ENCODE measurements at places on chromosomes 5 and 9.

GRCh38 chr5:39604491-39604890 is 179.7 kb upstream of the DAB2 start:
- no peak for DNase-seq

- DNase-seq, result no peak
Measured at GRCh38 chr9:136154943-136155342, 36.3 kb upstream of the TMEM250 start.

DNA sequence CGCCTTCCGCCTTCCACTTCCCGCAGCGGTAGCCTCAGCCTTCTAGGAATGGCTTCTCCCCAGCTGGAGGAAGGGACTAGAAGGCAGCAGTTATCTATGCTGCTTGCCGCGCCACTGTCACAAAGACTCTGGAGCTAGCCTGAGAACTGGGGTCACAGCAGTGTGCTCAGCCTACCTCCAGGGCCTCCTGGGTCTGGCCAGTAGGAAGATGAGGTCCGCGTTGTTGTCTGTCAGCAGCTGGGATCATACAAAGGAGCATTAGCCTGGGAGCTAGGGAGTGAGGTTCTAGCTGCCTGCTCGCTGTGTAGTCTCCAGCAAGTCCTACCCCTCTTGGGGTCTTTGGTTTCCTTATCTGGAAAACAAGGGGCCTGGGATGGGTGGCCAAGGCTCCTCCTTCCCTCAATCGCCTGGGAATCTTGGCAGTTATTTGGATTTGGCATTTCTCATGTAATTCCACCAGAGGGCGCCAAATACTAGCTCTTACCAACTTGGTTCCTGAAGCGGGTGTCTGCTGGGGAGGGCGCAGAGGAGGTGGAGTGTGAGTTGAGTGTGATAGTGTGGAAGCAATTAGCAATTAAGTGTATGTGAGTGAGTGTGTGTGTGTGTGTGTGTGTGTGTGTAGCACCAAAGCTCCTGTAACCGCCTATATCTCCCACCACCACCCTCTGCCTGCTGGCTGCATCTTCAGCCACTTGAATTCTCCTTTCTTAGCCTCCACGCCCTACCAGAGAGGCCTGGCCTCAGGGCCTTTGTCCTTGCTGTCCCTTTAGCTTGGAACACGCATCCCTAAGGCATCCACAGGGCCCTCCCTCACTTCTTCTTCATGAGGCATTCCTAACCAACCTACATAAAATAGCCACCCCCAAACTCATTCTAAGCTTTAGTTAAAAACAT is 97.1 kb downstream of the ENTREP1 start:
- peak; percentile 44 for DNase-seq

GRCh38 chr5:128885649-128886255 is 79.5 kb upstream of the SLC27A6 start:
- DNase-seq, result no peak

DNA sequence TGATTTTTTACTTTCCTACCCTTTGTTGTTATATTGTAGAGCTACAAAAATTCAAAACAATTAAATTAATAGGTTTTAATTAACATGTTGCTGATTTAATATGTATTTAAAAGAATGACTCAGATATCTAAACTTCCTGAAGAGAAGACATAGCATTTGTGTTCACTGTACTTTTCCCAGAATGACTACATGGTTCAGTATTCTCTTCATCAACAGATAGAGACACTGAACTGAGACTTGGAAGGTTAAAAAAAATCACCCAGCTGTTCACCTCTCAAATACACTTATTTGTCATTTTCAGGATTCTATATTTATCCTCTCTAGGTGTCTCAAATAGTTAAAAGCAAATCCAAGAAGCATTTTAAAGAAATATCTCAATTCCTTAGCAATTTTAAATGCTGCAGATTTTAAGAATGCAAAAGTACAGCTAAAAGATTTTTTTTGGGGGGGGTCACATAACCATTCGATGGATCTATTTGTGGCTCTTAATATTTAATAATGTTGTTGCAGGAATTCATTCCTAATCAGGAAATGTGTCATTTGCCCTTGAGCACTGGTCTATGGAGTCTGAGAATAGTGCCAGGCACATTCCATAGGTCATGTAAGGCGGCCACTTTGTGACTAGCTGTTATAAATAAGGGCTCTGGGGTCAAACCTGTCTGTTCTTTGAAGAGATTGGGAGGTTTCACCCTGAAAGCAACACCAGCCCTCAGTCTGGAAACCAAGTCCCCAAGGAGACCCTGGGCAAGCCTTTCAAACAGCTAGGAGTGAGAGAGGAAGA is 463.1 kb downstream of the NR2F1-AS1 start:
- no peak for DNase-seq

- no peak for DNase-seq
Measured at GRCh38 chr5:25414742-25415141, 770.0 kb upstream of the CDH10 start.

DNA sequence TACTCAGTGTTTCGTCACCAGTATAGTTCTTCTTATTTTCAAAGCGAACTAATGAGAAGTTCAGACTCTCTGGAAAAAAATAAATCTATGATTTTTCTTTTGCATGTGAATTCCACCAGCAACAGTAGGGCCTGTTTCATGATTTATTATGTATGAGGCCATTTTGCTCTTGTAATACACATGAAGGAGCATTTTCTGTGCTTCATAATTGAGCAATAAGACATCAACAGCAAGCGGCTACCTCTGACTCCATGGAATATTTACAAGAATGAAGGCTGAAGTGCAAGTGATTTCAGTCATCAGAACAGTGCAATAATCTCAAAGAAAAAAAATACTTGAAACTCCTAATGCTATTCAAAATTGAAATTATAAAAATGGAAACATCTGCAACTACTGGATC is 282.9 kb upstream of the EDIL3 start:
- DNase-seq, result no peak

DNA sequence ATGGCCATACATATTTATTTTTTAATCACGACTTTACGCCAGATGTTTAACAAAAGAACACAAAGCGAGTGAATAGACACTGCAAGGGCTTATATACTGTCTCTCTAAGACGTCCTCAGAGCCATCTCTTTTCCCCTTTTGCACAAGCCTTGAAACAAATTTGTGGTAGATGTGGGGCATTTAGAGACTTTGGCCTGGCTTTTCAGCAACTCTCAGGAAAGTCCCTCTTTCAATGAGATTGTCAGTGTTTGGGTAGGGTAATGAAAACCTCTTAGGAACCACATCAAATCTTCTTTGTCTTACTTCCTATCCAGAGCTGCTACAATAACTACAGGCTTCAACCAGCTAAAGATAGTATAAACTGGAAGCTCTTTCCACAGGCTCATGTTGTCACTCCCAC is 380.0 kb downstream of the ANXA1 start:
- no peak for DNase-seq
